Stimulated activated CD4-positive, alpha-beta T cell treated with anti-CD3 and anti-CD28 coated beads, TNF-alpha, amount 100 ng/mL, for 24 hours (primary cell): ENCODE measurements at places on chromosomes 3 and 15.

- DNase-seq: no peak
These were observed 265.5 kb upstream of the TBC1D5 start for GRCh38 chr3:18007980-18008379.

DNA sequence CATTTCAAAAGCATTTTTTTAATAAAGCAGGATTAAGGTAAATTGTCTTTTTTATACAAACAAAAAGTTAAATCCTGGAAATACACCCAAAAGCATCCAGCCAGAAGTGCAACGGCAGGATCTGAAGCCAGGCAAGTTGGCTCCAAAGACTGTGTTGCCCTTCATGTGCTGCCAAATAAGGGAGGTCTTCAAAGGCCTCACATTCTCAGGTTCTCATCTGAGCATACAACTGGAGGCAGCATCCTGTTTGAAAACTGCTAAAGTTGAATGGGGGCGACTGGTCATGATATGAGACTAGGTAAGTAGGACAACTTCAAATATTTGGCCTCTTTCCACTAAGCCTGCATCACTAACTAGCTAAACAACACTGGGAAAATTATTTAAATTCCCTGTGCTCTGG lies 52.2 kb downstream of the IMPG2 start:
- DNase-seq: no peak

DNA sequence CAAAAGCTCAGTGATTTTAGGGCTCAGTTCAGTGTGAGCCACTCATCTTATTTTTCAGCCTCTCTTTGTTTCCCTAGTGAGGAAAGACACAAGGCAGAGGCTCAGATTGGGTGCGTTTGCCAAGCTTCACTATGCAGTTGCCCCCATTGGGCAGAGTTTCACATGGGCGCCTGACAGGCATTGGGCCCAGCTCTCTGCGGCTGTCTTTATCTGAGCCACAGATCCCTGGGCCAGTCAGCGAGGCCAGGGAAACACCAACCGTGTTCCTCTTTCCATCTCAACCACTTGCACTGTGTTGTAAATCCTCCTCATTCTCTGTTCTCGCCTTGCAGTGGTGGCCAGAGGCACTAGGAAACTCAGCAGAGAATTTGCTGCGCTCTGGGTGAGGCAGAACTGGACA lies 10.8 kb downstream of the ESYT3 start:
- DNase-seq: no peak

DNA sequence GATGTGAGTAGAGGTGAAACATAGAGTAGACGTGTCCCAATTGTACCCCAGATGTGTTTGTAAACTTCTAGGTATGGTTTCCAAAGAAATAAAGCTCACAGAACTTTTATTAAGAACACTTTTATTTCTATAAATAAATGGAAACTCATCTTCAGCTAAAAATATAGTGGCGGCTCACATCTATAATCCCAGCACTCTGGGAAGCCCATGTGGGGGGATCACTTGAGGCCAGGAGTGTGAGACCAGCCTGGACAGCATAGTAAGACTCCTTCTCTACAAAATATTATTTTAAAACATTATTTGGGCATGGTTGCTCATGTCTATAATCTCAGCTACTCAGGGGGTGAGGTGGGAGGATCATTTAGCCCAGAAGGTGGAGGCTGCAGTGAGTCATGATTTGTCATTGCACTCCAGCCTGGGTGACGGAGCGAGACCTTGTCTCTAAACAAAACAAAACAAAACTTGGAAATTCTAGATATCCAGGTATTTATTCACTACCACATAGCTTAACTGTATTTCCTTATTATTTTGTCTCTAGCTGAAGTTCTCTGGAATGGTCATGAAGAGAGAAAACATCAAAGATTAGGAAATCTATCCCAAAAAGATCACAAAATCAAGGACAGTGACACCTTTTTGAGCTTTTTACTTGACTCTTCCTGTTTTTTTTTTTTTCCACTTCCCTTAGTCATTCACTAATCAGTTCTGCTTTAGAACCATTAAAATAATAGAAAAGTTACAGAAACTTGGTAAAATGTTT lies 258.1 kb downstream of the TIGIT start:
- DNase-seq: no peak

DNA sequence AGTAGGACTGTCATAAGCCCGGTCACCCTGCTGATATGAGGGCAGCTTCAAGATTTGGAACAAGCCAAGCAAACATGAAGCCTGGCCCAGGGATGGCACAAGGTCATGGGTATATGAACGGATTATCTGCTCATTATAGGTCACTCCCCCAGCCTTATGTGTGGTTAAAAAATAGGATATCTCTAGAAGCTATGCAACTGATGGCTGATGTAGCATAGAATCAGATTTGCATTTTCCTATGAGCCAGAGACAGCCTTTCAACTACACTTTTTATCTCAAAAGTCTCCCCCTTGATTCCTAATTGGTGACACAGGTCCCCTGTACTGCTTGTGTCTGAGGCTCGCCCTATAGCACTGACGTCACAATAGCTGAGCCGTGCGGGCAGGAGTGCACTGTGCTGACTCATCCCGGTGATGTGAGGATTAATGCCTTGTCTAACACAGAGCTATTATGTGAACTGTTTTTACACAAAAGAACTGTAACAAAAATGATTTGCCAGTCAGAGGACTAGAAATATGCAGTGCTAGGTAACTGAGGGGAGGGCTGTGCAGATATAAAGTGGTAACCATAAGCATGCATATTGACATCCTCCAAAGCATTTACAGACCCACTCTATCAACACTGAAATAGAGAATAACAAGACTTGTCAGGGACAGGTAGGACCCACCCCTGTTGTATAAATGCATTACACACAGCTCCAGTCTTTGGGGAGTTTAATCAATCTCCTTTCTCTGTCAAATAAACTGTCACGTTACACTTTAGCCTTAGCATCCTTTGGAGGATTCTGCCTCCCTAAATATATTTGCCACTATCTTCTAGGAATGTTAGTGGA lies 204.9 kb downstream of the TIGIT start:
- no peak for DNase-seq

- no peak for DNase-seq
These were observed 316.6 kb downstream of the RBMS3 start for GRCh38 chr3:29597376-29598008.

DNA sequence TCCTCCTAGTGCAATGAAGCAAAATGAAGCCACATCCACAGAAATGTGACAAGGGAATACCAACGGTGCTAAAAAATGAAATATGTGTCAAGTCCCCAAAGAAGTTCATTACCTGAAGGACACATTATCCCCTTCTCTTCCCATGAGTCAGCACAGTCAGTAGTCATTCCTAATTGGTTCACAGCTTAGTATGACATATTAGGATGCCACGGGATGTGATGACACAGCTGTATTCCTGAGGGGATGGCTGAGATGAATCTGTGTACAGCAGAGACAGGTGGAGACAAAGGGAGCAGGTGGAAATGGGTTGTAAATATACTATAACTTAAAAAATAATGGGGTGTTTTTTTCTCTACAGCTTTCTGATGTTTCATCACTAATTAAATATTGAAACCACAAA lies 273.4 kb downstream of the ARRDC4 start:
- DNase-seq: no peak

DNA sequence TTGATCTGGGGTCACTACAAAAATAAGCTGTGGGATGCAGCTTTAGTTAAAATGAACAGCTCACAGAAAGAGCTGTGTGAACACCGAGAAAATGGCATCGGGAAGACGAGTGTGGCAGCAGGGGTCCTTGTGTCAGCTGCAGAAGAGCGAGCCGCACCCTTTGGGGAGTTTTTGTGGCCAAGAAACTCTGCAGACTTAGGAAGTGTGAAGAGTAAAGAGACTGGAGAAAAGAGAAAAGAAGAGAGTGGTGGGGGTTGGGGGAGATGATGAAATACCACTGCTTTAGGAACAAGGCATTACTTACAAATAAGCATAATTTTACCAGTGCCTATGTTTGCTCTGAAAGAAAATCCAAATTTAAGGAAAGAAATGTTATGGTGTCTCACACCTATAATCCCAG lies 147.8 kb downstream of the LRRC28 start:
- no peak for DNase-seq
